ENCODE measurements at places on chromosomes 16 and 17.

- no peak for DNase-seq
Observed at GRCh38 chr16:29926711-29927052, 656 bp upstream of the KCTD13 start.

GRCh38 chr17:45861165-45861564, 16.5 kb downstream of the SPPL2C start:
- DNase-seq: no peak

DNA sequence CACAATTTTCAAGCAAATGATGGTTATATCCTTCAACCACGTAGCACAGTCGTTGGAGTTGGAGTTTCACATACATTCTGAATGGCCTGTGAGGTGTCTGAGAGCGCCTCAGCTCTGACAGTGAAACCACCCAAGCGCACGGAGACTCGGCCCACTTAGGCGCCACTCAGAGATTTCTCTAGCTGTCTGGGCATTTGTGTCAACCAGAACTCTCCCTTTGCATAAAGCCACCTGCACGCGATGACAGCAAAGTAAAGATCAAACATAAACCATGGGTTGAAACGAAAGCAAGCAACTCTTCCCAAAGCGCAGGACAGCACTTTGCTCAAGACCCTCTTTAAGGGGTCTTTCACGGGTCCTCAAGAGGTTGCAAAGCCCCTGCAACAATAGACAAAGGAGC, 533 bp downstream of the SLC6A4 start:
- DNase-seq: no peak

GRCh38 chr16:85261204-85261603, 148.9 kb upstream of the CIBAR2 start:
- DNase-seq: no peak

- DNase-seq: no peak
Observed at GRCh38 chr17:43428524-43428923, 29.7 kb downstream of the ARL4D start.

GRCh38 chr17:43757171-43757660, 1.4 kb downstream of the SOST start:
- no peak for DNase-seq

DNA sequence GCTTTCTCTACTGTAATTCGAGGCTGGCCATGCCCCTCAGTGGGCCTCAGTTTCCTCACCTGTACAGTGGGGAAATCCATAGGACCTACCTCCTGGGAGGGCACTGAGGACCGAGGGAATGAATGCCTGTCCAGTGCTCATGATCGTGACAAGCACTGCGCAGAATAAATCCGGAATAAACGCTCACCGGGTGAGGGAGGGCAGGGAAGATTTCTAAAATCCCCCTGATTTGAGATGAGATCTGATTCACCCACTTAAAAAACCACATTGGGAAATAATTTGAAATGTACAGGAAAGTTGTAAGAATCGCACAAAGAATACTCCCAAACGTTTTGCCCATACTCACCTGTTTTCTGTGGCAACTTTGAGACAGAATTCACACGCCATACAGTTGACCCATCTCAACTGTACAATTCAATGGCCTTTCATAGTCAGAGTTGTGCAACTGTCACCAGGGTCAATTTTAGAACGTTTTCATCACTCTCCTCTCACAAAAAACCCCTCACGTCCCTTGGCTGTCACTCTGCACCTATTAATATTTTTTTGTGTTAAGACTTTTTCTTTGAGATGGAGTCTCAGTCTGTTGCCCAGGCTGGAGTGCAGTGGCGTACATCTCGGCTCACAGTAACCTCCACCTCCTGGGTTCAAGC, 49.8 kb downstream of the IRF8 start:
- no peak for DNase-seq

DNA sequence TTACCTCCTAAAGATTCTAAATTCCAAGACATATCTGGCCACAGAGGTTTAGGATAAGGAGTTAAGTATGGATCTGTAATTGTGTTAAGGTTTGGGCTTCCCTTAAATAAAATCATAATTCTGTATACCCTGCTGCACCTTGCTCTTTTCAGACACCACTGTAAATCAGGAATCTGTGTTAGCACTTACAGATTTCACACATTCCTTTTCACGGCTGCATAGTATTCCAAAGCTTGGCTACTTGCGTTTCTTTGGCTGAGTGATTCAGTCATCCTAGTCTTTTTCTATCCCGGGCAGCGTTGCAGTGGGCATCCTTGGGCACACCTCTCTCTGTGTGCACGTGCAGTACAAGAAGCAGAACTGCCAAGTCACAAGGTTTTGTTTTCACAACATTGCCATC, 105.8 kb downstream of the SOCS1 start:
- DNase-seq: no peak
